ENCODE measurements at places on chromosomes 2 and 18.

DNA sequence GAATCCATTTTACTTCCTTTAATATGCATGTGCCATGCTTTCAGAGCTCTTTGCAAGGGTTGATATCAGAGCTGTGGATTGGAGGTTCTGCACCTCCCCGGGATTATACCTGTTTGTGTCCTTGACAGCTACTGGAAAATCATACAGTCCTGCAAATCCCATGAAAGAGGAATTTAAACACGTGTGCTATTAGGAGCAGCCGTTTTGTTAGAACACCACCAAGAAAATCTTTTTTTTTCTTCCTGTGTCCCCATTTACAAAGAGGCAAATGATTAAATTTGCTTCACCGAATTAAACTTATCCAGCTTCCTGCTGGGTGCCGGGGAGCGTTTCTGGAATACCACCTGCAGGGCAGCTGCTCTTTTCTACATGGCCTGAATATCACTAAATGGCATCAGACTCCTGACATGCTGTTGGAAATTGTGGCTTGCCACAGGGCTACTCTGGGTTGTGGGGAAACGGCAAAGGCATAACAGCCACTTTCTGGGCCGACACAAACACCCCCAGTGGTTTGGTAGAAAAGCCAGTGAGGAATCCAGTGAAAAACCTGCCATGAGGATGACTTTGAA is 23.4 kb upstream of the SOX11 start:
- DNase-seq, result no peak

- no peak for DNase-seq
Observed at GRCh38 chr2:226754821-226755604, 44.6 kb downstream of the IRS1 start.

GRCh38 chr2:53438100-53438499 is 329.5 kb upstream of the CHAC2 start:
- no peak for DNase-seq

DNA sequence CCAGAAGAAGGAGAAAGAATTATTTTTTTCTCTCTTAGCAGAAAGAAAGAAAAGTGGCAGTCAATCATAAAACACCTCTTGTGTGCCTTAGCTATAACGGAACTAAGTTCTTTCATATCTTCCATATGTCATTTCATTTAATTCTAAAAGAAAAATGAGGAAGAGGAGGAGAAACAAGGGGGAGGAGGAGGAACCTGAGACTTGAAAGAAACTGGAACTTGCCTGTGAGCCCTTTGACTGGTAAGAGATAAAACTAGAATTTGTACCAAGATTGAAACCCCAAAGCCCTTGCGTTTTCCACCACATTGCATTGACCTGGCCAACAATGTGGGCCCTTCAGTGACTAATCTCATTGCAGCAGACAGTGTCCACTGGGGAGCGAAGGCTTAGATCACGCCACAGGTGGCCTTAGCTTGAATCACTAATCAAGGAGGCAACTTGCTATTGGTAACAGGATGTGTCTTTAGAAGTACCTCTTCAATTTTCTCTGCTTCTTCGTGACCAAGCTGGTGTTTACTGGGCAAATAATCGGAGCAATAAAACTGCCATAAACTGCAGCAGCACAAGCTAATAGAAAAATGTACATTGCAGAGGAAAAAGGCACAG is 307.9 kb downstream of the CLIP4 start:
- no peak for DNase-seq

- DNase-seq, result no peak
Observed at GRCh38 chr2:26612034-26612433, 29.1 kb downstream of the CIB4 start.

DNA sequence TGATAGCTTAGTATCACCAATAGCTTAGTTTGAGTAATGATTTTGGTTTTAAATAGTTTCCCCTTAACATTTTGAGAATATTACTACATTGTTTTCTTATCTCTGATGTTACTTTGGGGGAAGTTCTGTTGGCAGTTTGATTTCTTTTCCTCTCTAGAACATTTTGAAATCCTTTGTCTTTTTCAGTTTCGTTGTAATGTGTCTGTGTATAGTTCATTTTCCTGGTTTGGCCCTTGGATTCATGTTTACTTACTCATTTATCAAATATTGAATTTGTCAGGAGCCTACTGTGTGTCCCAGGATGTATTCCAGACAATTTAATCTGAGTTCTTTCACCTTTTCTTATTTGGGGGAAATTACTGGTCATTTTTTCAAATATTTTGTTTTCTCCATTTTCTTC is 16.7 kb downstream of the ANKRD12 start:
- DNase-seq, result no peak

GRCh38 chr2:200253639-200254038 is 52.9 kb upstream of the SPATS2L start:
- DNase-seq, result no peak

DNA sequence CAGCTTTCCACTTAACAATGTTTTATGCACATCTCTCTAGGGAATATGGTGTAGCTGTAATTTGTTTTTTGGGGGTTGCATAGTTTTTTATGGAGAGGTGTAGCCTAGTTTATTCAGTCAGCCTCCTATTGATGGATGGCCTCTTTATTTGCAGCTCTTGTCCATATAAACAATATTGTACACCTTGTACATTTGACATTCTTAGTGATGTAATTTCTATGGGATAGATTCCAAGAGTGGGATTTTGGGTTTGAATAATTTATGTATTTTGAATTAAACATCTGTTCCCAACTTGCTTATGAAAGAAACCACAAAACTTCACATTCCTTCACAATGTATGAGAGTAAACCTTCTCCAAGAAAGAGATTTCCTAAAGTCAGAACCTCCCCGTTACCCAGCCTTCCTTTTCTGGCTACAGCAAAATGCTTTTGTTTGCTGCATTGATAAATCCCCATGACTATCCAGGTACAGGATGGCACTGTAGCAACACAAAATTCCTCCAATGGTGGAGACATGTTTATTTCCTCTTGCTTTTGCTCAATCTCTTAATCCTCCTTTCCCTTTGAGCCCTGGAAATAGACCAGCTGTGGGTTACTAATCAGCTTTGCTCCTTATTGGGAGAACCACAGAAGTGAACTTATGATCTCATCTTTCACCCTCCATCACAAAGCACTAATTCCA is 58.4 kb upstream of the GALR1 start:
- DNase-seq, result no peak

- no peak for DNase-seq
Observed at GRCh38 chr2:1266351-1266750, 146.9 kb upstream of the TPO start.

DNA sequence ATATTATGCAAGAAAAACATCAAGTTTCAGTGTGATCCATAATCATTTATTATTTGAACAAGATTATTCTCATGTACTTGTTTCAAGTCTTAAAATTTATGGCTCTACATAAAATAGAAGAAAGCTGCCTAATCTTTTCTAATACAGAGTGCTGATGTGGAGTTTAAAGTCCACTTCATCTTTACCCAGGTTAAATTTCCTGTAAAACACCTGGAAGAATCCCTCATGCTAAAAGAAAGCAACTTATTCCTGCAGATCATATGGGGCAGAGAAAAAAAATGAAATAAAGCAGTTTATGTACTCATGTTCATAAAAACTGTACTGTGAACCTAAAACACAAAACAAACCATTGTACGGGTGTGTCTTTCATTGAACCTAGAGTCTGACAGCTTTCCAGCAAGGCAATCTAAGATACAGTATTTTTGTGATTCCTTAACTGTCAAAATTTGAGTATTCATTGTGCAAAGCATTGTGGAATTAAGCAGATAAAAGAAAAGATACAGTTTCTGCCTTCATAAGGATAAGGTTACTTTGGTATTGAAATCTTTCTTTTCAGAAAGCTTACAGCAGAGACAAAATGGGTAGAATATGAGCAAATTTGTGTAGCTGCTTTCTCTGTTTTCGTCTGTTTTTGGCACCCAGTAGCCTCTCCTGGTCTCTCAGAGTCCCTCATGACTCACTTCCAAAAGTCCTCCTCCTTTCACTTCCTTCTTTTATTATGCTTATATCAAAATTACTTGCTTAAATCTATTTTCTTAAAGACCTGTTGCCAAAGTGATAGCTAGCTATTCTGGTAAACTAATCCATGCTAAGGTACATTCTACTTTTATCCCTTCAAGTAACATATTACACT is 26.9 kb upstream of the GLS start:
- no peak for DNase-seq

- DNase-seq, result no peak
Observed at GRCh38 chr2:151182899-151183809, 78.5 kb downstream of the RBM43 start.

- no peak for DNase-seq
Observed at GRCh38 chr2:16317211-16317830, 348.3 kb downstream of the CYRIA start.

- peak; percentile 40 for DNase-seq
Observed at GRCh38 chr18:58316396-58317342, 272.6 kb downstream of the NEDD4L start.

DNA sequence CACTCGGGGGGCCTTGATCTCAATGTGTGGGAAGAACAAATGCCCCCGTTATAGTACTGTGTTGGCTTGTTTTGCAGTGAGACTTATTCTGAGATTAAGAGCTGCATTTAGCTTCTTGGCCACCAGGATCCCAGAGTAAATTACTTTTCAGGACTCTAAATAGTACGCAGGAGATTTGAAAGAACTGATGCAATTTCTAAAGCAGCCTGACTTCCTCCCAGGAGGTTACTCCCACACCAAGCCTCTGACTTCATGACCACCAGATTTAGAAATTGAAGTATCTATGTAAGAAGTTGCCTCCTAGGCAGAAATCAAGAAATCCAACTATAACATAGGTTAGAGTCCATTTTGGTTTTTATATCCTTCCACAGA is 67.0 kb downstream of the FEZ2 start:
- DNase-seq, result no peak

- DNase-seq, result no peak
Observed at GRCh38 chr2:167579826-167580225, 667.6 kb downstream of the STK39 start.

DNA sequence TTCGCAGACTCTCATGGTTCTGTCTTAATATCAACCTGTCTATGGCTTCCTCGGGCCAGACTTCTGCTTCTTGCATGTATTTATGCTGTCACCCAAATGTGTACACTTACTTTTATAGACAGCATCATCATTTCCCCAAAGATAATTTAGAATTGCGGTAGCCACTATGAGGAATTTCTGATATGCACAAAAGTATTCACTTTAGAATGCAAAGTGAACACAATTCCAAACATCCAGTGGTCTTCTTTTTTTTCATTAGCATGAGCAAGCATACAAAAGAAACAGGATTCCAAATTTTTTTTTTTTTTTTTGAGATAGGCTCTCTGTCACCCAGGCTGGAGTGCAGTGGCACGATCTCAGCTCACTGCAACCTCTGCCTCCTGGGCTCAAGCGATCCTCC is 21.0 kb upstream of the MCFD2 start:
- DNase-seq, result no peak

DNA sequence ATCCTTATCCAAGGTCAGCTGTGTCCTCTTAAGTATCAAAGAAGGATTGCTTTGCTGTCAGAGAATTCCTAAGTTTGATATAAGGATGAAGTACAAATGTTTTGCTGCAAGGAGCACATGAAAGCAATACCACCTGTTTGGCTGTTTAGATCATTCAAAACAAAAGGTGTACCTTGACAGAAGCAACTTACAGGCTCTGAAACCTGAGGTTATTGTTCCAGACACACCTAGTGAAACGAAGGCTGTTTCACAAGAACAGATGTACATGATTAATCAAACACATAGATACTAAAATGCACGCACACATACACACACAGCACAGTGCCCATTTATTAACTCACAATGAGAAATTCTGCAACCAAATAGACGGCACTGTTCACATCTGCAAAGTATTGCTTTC is 166.2 kb downstream of the RBM43 start:
- no peak for DNase-seq

DNA sequence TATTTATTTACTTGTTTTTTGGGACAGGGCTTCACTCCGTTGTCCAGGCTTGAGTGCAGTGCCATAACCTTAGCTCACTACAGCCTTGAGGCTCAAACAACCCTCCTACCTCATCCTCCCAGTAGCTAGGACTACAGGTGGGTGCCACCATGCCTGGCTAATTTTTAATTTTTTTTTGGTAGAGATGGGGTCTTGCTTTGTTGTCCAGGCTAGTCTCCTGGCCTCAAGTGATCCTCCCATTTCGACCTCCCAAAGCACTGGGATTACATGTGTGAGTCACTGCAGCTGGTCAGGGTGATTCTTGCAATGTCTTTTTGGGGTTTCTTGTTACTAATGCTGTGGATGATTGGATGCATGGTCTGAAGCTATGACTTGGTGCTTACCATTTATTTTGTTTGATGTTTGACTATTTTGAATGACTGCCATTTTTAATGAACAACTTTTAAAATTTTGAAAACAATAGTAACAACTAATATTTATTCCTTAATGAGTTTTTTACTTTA is 6.5 kb downstream of the CERS6 start:
- no peak for DNase-seq

GRCh38 chr18:59561612-59562011 is 135.6 kb downstream of the CCBE1 start:
- DNase-seq, result no peak

DNA sequence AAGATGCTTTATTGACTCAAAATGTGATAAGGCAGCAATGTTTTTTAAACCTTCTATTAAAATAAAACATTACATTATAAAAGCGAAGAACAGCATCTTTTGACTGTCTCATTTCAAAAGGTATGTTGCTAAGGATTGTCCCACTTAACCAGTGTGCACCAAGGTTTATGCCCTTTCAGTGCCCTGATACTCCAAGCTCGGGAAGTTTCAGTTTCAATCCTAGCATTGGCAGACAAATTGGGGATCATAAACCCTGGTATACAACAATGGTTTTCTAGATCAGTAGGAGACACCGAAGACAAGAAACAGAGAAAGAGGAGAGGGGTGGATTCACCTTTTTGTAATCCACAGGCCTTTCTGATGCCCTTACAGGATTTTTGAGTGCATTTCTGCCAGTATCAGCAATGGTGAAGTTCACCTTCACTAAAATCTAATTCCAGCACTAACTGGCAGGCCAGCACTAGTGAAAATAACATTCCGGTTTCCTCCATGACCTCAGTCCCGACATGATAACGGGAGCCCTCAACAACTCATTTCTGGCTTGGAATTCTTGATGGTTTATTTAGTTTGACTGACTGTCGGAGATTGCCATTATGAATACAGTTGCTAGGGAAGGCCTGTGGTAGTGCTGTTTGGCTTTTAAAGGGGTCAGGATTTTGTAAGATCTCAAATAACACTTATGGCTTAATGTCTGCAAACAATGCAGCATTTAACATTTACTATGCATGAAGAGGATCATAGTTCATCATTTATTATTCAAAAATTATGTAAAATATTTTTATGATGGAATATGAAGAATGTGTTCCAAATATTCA is 33.3 kb upstream of the FIGN start:
- no peak for DNase-seq

- DNase-seq, result no peak
Observed at GRCh38 chr18:59085797-59086196, 53.9 kb upstream of the SEC11C start.

- DNase-seq, result no peak
Observed at GRCh38 chr2:63440612-63441011, 147.7 kb downstream of the WDPCP start.

Data from CD4-positive, alpha-beta T cell treated with Interleukin-17A for 4 hours (primary cell).